ENCODE measurements at places on chromosomes 6 and 20.

DNA sequence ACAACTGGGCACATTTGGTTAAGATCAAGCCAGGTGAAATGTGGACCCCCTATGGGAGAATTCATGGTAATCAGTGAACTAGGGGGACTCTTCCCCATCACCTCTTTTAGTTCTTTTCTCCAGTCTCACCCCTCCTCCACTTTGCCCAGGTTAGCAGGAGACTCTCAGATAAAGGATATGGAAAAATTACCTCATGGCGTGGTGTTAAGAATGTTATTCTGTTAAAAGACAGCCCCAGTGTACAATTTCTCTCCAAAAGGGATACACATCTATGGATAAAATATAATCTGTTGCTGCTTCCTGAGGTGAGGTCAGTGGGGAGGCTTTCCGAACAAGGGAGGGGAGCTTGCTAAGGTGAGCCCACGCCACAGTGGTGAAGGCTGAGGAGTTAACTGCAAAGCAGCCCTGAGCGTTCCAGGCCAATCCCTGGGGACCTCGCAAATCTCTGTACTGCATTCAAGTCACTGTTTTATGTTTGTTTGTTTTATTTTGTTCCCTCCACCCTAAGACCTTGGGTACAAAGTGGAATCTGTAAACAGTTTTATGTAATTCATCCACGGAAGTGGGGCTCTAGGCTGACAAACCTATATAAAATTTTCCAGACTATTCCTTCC lies 52.0 kb downstream of the ADGRF1 start:
- DNase-seq = no peak

DNA sequence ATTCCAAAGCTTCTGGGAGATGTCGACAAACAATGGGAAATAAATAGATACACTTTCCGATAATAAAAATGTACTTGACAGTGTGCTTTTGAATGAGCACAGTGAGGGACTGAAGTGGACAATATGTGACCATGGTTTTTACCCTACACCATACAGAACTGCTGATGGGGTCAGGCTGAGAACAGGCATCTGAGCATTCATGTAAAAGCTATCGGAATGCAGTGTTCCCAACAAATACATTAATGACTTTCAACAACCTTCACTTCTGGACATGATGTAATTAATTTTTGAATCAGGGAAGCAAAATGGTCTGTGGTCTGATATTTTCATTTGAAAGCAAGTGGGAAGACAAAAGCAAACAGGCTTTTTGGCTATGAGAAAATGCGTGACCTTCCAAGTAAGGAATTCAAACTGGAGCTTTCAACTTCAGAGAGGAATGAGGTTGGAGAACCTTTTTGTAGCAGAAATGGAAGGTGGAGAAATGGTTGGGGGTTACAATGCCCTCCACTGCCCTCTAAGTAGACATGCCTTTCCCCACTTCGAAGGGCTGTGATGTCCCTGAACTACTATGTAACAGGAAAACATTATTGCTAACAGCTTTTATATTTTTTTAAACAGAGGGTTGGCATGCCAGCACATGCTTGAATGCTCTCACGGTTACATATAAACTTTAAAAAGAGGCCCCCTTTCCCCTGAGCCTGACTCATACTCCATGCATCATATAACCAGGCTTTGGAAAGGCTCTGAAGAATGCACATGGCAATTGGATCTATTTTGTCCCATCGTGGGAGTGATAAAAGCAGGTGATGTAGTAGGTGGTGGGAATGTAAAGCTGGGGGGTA lies 203.5 kb upstream of the CITED2 start:
- DNase-seq = no peak

DNA sequence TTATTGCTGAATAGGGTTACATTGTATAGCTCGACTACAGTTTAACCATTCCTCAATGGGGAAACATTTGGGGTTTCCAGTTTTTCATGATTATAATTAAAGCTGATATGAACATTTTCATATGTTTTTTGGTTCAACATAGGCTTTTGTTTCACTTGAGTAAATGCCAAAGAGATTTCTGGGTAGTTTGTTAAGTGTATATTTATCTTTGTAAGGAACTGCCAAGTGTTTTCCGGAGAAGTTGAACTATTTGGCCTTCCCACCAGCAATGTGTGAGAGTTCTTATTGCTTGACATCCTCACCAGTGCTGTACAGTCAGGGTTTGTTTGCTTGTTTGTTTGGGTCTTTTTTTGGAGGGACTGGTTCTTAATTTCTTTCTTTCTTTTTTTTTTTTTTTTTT lies 83.7 kb upstream of the RALY start:
- no peak for DNase-seq

GRCh38 chr20:50353289-50353961 lies 156.8 kb upstream of the PTPN1 start:
- no peak for DNase-seq

GRCh38 chr6:118594877-118595276 lies 46.8 kb downstream of the PLN start:
- no peak for DNase-seq

DNA sequence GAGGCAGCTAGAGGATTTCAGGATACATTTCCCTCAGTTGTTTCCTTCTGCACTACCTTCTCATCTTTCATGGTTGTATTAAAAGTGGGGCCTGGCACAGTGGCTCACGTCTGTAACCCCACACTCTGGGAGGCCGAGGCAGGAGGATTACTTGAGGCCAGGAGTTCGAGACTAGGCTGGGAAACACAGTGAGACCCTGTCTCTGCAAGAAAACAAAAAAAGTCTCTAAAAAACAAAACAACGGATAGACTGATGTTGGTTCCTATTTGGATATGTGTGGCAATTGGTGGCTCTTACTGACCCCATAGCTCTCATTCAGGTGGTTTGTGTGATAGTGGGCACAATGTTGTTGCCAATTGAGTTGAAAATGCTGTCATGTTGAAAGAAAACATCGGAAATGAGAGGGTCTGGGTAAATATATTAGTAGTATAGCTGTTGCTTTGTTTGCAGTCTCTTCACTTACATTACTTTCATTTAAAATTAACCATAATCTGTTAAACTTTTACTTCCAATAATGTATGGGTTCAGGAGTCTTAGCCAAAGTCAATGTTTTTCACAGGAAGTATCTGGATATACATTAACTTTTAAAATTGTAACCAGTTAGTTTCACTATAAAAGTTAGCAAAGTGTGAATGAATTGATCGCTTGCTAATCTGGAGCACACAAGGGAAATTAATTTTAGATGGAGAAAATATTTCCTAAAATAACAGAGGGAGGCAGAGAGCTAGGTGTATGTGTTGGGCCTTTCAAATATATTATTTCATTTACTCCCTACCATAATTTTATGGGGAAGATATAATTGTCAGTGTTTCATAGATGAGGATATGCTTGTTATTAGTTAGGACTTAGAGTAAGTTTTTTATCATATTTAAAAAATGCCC lies 31.1 kb downstream of the UTRN start:
- DNase-seq = no peak

DNA sequence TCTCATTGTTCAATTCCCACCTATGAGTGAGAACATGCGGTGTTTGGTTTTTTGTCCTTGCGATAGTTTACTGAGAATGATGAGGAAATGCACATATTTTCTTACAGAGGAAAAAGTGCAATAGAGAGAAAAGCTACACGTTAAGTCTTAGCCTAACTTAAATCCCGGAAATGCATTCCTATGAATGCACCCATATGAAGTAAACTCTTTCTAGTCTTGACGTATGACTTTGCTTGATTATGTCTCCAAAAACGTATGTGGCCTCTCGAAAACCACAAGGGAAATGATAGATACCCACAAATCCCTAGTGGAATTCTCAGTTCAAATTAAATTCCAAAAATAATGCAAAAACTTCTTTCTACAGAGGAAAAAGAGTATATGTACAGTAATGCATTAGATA lies 90.7 kb upstream of the SASH1 start:
- no peak for DNase-seq

DNA sequence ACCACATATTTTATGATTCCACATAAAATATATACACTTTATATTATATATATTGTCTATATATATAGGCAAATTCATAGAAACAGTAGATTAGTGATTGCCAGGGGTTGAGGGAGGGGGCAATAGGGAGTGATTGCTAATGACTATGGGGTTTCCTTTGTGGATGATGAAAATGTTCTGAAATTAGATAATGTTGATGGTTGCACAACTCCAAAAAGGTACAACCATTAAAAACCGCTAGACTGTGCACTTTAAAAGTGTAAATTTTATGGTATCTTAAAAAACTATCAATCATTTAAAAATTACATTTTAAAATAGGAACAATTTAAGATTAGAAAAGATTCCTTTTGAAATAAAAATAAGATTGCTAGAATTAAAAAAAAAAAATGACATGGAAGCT lies 23.8 kb upstream of the CEP85L start:
- DNase-seq = no peak

- no peak for DNase-seq
Measured at GRCh38 chr20:23534801-23535593, 33.3 kb downstream of the CST9L start.

GRCh38 chr20:31547017-31547675 lies 32.9 kb downstream of the HM13 start:
- DNase-seq = peak; percentile 35

DNA sequence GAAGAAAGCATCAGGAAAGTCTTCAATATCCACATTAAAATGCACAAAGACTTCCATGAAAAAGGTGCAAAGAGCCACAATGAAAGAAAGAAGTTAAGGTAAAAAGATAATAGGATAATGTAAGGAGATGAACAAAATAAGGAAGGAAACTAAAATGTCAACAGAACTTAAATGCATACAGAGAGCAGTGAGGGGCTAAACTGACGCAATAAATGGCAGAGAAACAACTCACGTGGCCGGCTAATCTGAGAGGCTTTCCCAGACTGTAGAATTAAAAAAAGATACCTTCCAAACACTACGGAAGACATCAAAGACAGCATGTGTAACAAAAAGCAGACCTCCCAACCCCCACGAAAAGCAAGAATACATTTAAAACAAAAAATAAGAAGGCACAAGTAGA lies 73.7 kb downstream of the GMDS start:
- DNase-seq = no peak

- DNase-seq = no peak
Measured at GRCh38 chr20:57883761-57884160, 173.9 kb upstream of the PMEPA1 start.

DNA sequence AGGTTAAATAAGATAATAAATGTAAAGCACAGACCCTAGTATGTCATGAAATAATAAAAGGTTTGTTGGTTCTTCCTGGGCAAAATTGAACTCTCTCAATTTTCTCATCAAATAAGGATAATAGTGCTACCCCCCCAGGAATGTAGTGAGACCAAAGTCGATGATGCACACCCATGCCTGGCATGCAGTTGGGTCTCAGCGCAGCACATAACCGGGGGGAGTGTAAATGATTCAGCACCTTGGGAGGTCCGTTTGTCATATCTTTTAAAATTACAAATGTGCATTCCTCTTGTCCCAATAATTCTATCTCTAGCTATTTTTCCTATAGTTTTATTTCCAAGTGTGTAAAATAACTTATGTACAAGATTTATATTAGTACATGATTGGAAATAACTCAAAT lies 31.3 kb upstream of the CCDC167 start:
- no peak for DNase-seq

- DNase-seq = no peak
Measured at GRCh38 chr20:22428051-22428450, 156.3 kb downstream of the FOXA2 start.

DNA sequence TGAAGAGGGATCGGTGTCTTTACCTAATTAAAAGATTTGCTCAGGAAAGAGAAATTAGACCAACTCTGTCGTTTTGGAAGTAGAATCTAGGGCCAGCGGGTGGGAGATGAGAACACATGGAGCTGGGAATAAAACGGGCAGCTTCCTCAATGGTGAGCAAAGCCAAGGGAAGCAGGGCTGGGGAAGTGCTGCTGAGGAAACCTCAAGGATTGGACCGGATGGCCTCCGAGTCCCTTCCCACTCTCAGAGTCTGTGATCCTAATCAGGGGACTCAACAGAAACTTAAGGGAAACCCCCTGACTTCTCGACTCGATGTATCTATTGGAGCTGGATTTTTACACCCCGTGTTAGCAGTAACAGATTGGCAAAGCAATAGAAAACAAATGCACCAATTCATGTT lies 10.8 kb downstream of the GCNT2 start:
- no peak for DNase-seq

Measured in stimulated activated CD8-positive, alpha-beta memory T cell treated with anti-CD3 and anti-CD28 coated beads, Interleukin-4, amount 100 ng/mL, for 1 hour (primary cell).